NT2/D1 (cell line): ENCODE measurements at places on chromosomes 12 and 14.

GRCh38 chr14:103547455-103547940 is 15.0 kb downstream of the BAG5 start:
- DNase-seq, result no peak

GRCh38 chr14:64870160-64870559 is 9.5 kb downstream of the SPTB start:
- DNase-seq, result no peak

DNA sequence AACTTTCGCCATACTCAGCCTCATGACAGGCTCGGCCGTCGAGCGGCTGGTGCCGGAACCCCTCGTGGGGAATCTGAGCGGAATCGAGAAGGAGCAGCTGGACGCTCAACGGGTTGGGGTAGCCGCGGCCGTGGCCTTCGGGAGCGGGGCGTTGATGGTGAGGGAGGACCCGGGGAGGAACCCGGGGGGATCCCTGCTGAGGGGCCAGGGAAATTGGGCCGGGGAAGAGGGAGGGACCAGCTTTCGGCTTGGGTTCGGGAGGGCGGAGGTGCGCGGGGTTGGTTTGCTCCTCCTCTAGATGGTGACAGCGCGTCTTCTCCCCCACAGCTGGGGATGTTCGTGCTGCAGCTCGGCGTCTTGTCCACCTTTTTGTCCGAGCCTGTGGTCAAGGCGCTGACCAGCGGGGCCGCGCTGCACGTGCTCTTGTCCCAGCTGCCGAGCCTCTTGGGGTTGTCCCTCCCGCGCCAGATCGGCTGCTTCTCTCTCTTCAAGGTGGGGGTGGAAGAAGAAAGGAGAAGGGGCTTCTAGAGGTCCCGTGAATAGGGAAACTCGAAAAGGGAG is 9.8 kb downstream of the ARHGEF25 start:
- no peak for DNase-seq

GRCh38 chr12:28708918-28709371 is 440.1 kb upstream of the FAR2 start:
- no peak for DNase-seq
